ENCODE measurements at places on chromosomes 3 and 15. TPM values are rescaled to one million over a fixed set of nuclear protein-coding genes. Genes with fewer than 3 reads are reported as not detected.

DNA sequence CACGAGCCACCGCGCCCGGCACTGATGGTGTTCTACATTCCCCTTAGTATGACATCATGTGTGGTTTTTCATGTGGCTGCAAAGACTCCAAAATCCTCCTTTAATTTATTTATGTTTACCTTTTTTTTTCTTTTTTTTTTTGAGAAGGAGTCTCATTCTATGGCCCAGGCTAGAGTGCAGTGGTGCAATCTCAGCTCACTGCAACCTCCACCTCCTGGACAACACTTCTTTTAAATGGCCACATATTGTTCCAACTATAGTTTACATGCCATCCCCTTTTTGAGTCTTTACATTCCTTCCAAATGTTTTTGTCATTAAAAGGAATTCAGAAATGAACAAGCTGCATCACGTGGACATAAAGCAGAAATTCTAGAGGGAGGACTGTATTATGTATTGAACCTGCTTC lies 10.3 kb upstream of the CDV3 start:
- DNase-seq = no peak

SEMA5B gene
- under 0.01 TPM for total RNA-seq

DNA sequence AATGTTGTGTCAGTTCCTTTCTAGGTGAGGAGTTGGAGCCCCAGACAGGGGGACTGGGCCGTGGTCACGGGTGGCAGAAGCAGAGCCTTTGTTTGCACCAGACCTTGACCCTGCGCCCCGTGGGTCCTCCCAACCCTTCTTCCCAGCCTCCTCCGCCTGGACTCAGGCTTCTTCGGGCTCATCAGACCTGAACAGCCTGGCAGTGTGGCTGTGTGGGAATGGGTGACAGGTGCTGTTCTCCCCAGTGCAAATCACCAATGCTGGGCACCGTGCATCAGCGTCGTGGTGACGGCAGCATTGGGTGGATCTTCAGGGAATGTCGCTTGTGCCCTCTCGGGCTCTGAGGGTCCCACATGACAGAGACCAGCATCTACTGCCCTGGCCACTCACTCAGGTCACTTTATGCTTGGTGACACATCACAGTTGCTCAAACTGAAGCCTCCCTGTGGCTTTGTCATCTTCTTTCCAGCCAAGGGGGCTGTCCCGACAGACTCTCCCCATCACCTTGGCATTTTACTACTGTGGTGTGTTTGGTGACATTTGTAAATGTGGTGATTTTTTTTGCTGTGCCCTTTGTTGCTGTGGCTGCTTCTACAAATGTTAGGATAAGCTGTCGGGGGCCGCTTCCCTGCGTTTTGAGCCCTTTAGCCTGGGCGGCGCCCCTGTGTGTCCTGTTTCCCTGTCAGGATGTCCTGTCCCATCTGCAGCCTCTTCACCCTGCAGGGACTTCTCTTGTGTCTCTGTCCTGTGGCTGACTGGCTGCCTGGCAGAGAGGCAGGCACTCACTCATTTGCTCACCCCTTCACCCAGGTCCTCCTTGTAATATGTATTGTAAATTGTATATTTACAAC lies 14.5 kb downstream of the APBA2 start:
- no peak for DNase-seq

GRCh38 chr3:17740721-17741141 lies 1.7 kb downstream of the TBC1D5 start:
- DNase-seq = peak; percentile 93

ACKR4 gene
- total RNA-seq = under 0.01 TPM

- DNase-seq = no peak
These were observed 351.8 kb downstream of the ZIC1 start for GRCh38 chr3:147760941-147761340.

DNA sequence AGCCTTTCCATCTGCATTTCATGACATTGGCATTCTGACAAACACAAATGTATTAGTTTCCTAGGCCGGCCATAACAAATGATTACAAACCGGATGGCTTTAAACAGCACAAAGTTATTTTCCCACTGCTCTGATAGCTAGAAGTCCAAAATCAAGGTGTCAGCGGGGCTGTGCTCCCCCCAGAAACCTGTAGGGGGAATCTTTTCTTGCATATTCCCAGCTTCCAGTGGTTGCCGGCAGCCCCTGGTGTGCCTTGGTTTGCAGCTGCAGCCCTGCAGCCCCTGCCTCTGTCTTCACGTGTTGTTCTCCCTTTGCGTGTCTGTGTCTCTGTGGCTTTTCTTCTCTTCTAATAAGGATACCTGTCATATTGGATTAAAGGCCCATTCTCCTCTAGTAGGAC lies 79.0 kb upstream of the CDV3 start:
- DNase-seq = no peak

DNA sequence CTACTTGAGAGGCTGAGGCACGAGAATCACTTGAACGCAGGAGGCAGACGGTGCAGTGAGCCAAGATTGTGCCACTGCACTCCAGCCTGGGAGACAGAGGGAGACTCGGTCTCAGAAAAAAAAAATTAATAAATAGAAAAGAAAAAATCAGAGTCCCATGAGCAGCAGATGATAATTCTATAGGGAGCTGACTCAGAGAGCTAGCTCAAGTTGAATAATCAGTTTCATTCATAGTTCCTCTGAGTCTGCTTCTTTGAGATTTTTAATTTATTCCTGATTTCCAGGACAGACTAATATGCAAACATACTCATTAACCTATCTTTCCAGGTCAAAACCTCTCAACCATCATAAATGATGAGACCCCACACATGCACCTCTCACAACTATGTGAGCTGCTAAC lies 55.0 kb upstream of the PTX3 start:
- DNase-seq = no peak

LSAMP gene
- 0.26 TPM for total RNA-seq

DNA sequence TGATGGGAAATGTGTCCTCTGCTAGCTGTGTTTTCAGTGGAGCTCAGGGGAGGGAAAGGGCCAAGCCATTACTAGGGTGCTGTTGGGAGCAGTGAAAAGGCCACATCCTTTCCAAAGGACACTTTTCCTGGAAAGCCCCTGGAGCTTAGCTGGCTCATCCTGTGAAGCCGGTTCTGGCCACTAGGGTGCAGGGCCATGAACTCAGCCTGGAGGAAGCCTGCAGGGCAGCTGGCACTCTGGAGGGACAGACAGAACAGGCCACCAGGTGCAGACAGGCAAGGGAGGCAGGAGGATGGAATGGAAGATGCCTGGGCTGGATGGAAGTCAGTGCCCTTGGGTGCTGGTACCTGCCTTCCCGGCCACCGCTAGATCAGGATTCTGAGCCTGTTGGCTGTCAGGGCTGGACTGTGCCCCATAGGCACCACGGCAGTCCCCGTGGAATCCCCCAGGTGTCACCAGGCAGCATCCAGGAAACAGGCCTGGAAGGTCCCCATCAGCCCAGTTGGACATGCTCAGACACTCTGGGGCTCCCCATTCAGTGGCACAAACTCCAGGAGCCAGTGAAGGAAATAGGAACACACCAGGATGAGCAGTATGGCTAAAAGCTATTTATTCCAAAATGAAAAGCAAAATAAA lies 76.2 kb upstream of the C2CD4B start:
- peak; percentile 3 for DNase-seq

- no peak for DNase-seq
These were observed 31.4 kb downstream of the GPD1L start for GRCh38 chr3:32137870-32138269.

AQP9 gene
- not detected for total RNA-seq

GRCh38 chr15:47803767-47804166 lies 86.5 kb downstream of the SEMA6D start:
- DNase-seq = peak; percentile 87

DNA sequence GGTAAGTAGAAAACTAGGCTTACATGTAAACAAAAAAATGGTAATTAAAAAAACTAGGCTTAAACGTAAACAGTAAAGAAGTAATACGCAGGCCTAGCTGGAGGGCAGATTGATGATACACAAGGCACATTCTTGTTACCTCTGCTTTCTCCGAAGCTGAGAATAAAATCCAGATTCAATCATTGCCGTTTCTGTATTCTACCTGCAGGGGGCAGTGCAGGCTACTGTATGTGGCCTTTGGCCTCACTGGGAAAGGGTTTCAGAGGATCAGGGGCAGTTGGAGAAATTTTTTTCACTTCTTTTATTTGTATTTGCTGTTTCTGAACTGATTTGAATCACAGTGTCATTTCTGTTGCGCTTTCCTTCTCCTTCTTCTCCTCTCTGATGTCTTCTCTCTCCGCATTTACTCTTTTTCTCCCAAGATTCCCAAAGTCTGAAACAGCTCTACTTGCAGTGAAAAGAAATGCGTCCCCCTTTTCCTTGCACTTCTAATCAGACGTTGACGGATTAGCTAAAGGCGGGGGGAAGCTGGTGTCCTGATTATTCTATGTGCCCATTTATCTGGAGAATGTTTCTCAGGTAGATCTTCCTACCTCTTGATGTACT lies 67.1 kb upstream of the MCTP2 start:
- peak; percentile 60 for DNase-seq

- DNase-seq = no peak
These were observed 50.2 kb downstream of the AKAP13 start for GRCh38 chr15:85430406-85431204.

GRCh38 chr3:98029083-98029482 lies 6.0 kb downstream of the GABRR3 start:
- no peak for DNase-seq

Measured in bronchial epithelial cell (primary cell).